ENCODE measurements at places on chromosomes 5 and 9. TPM values are rescaled to one million over a fixed set of nuclear protein-coding genes. Genes with fewer than 3 reads are reported as not detected.

The PCA3 gene
- total RNA-seq: not detected

The CTSV gene
- 0.20 TPM for total RNA-seq

The LRRC70 gene
- total RNA-seq: 0.34 TPM

The LRRC14B gene
- total RNA-seq: not detected

The BTNL8 gene
- total RNA-seq: 0.12 TPM

The DDX4 gene
- total RNA-seq: not detected

The PLCXD3 gene
- total RNA-seq: not detected

The SOX30 gene
- not detected for total RNA-seq

The TMEM174 gene
- total RNA-seq: not detected

The DMRT1 gene
- not detected for total RNA-seq

The GLRA1 gene
- total RNA-seq: not detected

The CBY3 gene
- total RNA-seq: 0.68 TPM

The MED27 gene
- total RNA-seq: 32.9 TPM

The LCN1 gene
- total RNA-seq: not detected

The SLC25A2 gene
- not detected for total RNA-seq

The PCDHB7 gene
- not detected for total RNA-seq

The PCDHB2 gene
- not detected for total RNA-seq

The LHX2 gene
- total RNA-seq: not detected

The GRM6 gene
- not detected for total RNA-seq

The FBP2 gene
- total RNA-seq: not detected

The PCDHB15 gene
- not detected for total RNA-seq

The CDC25C gene
- 8.4 TPM for total RNA-seq
